ENCODE measurements at places on chromosomes 11 and 22. TPM values are rescaled to one million over a fixed set of nuclear protein-coding genes. Genes with fewer than 3 reads are reported as not detected.

The C11orf86 gene
- total RNA-seq: not detected

The RHOD gene
- total RNA-seq: 20.6 TPM

DNA sequence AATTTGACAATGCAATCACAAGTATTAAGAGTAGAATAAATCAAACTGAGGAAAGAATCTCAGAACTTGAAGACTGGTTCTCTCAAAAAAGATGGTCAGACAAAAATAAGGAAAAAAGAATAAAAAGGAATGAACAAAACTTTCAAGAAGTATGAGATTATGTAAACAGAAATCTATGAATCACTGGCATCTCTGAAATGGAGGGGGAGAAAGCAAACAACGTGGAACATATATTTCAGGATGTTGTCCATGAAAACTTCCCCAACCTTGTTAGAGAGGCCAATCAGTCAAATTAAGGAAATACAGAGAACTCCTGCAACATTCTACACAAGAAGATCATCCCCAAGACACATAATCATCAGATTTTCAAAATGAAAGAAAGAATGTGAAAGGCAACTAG is 235.7 kb downstream of the SBF2 start:
- no peak for DNase-seq

The SMCO4 gene
- total RNA-seq: 25.9 TPM

The TRIM29 gene
- 0.33 TPM for total RNA-seq

DNA sequence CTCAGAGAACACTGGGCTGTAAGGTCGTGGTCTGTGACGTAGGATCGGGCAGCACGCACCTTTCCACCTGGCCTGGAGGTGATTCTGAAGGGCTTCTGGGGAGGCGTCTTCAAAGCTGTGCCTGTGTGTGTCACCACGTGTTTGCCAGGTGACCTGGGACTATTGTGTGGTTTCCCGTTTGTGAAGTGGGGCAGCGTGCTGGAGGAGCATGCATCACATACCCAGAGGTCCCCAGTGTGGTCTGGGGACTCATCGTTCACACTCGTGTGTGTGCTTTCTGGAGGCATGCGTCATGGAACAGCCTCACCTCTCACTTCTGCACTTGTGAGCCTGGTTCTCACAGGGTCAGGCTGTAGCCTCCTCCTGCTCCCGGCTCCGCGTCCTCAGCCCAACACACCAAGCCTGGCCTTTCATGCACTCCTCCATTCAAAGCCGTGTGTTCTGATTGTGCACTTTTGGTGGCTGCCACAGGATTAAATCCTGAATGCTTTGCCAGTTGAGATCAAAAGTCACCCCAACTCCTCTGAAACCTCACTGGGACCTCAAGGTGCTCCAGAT is 106.3 kb downstream of the KCNQ1OT1 start:
- no peak for DNase-seq

GRCh38 chr22:31044262-31044861 is 36.8 kb upstream of the SMTN start:
- DNase-seq: no peak

DNA sequence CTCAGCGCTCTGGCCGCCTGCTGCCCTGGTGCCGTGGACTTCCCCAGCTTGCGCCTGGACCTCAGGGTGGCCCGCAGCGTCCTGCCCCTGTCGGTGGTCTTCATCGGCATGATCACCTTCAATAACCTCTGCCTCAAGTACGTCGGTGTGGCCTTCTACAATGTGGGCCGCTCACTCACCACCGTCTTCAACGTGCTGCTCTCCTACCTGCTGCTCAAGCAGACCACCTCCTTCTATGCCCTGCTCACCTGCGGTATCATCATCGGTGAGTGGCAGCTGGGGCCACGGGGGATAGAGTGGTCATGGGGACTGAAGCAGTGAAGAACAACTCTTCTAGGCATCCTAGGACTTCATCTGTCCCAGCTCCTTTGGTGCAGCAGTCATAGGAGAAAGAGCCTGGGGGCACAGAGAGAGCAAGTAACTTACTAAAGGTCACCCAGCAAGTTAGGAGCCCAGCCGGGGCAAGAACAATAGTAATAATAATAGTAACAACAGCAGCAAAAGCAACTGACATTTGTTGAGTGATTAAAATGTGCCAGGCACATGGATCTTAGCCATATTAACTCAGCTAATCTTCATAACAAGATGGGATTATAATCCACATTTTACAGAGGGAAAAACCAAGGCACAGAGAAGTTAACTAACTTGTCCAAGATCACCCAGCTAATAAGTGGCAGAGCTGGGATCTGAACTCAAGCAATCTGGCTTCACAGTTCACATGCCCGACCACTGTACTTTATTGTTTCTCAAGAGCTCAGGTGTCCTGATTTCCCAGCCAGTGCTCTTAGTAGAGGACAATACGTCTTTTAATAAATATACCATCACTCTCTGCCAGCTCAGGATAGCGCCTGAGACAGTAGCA is 1.4 kb downstream of the SLC35C1 start:
- no peak for DNase-seq

GRCh38 chr11:65470433-65471049 is 28.3 kb upstream of the MALAT1 start:
- no peak for DNase-seq

The NPAS4 gene
- not detected for total RNA-seq

- no peak for DNase-seq
These were observed 5.4 kb downstream of the C11orf96 start for GRCh38 chr11:43947815-43948214.

DNA sequence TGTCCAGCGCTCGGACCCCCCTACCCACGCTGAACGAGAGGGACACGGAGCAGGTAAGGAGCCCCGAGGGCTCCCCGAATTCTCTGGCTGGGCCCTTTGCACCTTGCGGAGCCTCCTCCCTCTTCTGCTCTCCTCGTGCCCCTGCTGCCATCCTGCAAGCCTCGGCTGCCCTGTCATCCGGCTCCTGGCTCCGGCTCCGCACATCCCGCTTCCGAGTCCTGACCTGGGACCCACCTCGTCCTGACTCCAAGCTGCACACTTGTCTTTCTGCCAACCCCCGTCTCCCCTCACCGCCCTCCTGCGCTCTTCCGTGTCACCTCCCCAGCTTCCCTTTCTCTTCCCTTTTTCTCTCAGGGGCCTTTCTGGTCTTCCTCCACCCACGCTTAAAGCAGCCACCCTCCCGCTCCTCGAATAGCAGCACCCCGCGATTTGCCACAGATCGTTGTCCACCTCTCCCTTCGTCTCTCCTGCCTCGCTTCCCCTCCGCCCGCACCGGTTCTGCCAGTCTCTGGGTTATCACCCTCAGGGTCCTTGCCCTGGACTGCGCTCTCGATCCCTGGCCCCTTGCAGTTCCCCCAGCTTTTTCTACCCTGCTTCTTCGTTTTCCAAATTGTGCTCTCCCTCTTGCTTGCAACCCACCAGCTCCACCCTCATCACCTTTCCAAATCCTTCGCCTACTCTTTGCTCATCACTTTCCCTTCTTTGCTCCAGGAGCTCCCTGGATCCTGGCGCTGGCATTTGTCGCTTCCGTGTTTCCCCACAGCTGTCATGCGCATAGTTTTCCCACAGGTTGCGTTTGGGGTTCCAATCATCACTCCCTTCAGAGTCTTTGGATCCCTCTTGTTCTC is 822 bp downstream of the MARK2 start:
- DNase-seq: no peak

DNA sequence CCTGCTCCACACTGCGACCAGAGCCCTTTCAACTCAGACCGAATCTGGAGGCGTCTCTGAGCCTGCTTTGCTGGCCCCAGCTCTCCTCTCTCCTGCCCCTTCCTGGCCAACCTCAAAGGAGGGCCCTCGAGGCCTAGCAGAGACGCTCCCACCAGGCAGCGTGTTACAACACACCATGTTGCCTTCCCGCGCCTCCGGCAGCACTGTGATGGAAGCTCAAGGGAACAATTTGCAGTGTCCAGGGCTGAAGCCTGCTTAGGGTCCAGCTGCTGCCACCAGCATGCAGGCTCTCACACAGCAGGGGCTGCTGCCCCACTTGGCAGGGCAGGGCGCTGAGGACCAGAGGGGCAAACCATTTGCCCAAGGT is 18.4 kb downstream of the LINC01488 start:
- DNase-seq: no peak

DNA sequence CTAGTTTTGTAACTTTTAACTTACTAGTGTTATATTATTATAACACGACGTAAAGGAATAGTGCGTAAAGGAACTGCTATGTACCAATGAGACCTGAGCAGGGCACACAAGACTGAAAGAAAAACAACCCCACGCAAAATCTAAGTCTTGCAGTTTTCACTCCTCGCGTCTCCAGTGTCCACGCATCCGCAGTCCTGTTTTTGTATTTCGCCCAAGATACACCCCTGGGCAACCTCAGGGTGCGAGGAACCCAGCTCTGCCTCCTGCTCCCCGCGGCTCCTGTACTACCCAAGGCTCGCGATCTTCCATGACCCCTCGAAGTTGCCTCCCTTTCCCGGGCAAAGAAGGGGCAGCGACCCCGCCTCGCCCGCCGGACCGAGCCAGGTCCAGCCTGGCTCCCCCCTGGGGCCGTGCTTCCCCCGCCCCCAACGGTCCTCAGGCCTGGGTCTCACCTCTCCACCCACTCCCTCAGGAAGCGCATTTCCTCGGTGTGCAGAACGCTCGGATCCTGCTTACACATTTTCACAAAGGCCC is 393 bp downstream of the ST13 start:
- DNase-seq: peak; percentile 28

DNA sequence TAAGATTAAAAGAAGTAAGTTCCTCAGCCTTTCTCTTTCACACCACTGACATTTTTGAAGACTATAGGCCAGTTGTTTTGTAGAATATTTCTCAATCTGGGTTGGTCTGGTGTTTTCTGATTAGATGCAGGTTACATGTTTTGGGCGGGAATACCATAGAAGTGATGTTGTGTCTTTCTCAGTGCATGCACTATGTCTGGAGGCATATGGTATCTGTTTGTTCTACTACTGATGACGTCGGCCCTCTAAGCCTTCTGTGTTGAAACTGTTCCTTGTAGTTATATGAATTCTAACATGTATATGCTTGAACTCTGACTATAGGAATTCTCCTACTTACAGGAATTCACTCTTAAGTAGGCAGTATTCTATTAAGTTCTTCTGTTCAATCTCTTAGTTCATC is 21.6 kb downstream of the ZFTA start:
- DNase-seq: no peak

GRCh38 chr22:26168939-26169314 is 335 bp upstream of the SEZ6L start:
- no peak for DNase-seq

The OR8D2 gene
- not detected for total RNA-seq

The IFITM1 gene
- total RNA-seq: 2.3 TPM

- no peak for DNase-seq
These were observed 26.6 kb upstream of the EI24 start for GRCh38 chr11:125542709-125543108.

GRCh38 chr11:113796663-113797259 is 17.2 kb downstream of the CLDN25 start:
- no peak for DNase-seq

DNA sequence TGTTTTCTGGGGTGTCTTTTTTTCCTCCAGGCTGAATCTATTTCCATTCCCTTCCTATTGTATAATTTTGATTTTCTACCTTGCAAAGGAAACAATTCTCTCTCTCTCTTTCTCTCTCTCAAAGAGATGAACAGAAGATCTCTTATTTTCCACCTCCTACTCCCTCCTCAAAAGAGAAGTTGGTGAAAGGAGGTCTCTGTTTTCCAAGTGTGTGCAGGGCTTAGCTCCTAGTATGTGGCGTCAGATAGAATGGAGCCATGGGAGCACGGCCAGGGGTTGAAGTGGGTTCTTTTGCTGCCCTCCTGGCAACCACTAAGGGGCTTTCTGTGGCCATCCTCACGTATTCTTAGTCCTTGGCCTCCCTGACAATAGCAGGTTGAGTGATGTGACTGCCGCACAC is 480 bp downstream of the TRIM34 start:
- DNase-seq: no peak

The PDHX gene
- total RNA-seq: 42.4 TPM

DNA sequence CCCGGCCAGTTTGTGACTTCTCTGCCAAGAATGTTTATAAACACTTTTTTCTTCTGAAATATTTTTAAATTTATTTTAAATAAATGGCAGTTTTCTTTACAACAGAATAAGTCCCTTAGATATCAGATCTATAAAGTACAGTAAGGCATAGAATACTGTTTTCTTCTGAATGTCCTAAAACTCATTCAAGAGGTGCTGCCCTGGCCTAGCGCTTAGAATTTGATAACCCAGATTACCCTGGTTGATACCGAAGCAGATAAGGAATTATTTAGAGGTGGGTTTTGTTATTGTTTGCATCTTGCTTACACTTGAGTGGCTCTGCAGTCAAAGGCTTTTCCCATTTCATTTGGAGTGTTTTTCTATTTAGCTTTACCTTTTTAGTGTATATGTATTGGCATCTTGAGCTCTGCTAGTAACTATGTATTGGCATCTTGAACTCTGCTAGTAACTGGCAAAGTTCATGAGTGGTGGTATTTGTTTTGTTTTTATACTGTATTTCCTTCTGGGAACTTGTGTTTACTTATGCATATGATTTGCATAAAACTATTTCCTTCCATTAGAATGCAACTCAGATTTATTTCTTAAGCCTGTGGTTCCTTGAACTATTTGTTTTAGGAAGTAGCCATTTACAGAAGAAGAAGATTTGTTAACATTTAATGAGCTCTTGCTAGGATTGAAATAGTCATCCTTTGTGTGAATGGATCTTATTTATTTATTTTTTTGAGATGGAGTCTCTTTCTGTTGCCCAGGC is 1.2 kb downstream of the ACAD8 start:
- DNase-seq: no peak

The SNX32 gene
- 4.6 TPM for total RNA-seq

DNA sequence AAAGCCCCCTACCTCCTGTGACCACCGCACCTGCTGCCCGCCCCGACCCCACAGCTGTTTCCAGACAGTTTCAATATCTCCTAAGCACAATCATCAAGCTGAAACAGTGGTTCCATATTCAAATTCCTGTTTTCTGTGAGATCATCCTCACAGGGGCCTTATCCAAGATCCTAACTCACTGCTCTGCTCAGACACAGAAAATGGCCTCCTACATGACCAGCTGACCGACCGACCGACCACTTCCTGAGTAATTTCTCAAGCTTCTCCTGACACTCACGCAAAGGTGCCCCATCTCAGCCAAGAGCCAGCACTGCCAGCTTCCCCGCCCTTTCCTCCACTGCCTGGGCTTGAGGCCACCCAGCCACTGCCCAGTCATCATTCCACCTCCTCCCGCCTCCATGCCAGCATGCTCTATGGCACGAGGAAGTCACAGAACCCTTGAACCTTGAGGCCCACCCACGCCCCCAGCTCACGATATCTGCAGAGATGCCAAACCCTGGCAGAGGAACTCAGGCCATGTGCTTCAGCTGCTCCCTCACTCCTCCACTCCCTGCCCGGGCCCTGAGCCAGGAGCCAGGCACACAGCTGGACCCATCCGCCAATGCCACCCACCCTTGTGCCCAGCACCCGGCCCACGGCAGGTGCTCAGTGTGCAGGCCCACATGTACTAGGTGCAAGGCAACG is 14.0 kb downstream of the KIAA0930 start:
- no peak for DNase-seq

- DNase-seq: no peak
These were observed 112.8 kb upstream of the APOA1 start for GRCh38 chr11:116950210-116950609.

The MMP27 gene
- total RNA-seq: not detected

Measured in progenitor cell of endocrine pancreas (in vitro differentiated cells).